ENCODE measurements at places on chromosomes 1 and 21.

GRCh38 chr1:95380909-95381308 lies 146.9 kb downstream of the RWDD3 start:
- no peak for DNase-seq

DNA sequence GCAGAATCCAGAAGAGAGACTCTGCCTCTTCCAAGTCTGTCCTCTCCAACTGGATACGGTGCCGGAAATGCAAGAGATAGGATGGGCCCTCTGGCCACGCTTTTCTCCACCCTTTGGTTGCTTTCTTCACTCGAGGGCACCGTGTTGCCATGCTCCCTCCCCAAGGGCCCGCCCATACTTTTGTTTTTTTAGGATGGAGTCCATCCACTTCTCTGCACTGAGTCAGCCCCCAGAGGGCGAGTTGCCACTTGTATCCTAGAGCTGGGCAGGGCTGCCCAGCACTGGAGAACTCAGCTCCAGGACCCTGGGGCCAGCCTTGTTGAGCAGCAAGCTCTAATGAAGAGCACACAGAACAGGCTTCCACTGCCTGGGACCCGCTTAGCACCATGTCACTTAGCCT lies 25.5 kb downstream of the IFNGR2 start:
- DNase-seq: no peak

- no peak for DNase-seq
Measured at GRCh38 chr21:44482581-44483287, 27.4 kb downstream of the LRRC3 start.

GRCh38 chr1:67687198-67687545 lies 2.2 kb downstream of the GADD45A start:
- DNase-seq: no peak

DNA sequence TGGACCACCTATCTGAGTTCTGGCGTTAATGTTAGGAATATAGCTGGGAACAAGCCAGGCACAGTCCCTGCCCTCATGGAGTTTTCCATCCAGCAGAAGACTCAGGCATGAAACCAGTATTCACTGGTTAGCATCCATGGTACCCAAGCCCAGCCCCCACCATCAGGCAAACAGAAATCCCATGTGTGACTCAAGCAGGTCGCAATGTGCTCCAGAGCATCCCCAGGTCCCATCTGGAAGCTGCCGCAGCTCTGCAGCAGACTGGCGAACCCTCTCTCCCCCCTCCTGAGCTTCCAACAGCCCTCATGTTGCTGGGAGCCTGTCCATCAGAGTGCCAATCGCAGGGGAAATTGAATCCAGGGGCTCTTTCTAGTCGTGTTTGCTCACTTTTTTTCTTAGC lies 174.2 kb downstream of the RRAGC start:
- DNase-seq: no peak

GRCh38 chr1:170536924-170537551 lies 5.1 kb downstream of the GORAB start:
- DNase-seq: no peak

DNA sequence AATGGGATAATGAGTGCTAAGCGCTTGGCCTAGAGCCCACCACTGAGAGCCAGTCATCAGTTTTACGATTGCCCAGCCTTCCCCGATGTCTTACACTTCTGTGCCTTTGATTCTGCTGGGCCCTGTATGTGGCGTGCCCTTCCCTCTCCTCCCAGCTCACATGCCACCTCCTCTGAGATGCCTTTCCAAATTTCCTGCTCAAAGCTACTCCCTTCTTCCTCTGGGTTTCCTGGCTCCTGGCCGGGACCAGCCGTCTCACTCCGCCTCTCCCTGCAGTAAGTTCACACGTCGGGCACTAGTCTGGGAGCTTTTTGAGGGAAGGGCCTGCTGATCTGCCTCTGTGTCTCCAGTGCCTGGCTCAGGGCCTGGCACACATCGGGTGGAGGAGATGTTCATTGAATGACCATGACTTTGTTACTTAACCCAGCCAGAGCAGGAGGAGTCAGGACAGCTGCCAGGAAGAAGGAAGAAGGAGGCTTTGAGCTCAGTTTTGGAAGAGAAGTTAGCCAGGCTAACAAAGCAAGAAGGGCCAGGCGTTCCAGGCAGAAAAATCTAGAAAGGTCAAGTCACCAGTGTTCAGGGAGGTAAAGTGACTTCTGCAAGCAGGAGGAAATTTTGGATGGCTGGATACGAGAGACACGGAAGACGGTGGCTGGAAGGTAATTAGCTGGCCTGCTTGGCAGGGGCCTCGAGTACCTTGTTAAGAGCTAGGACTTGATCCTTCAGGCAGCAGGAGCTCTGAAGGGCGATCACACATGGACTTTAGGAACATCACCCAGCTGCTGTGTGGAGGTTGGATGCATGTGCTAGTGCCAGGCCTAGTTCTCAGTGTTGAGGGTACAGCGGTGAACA lies 63.6 kb downstream of the EPHB2 start:
- no peak for DNase-seq

- DNase-seq: no peak
Measured at GRCh38 chr1:10678402-10678801, 118.0 kb downstream of the CASZ1 start.

- DNase-seq: no peak
Measured at GRCh38 chr1:238279694-238280380, 389.1 kb upstream of the ZP4 start.

- DNase-seq: no peak
Measured at GRCh38 chr1:43387976-43388599, 1.5 kb downstream of the MED8 start.

- no peak for DNase-seq
Measured at GRCh38 chr1:184253921-184254320, 132.9 kb upstream of the C1orf21 start.

GRCh38 chr1:221331273-221332183 lies 410.4 kb downstream of the DUSP10 start:
- DNase-seq: no peak

DNA sequence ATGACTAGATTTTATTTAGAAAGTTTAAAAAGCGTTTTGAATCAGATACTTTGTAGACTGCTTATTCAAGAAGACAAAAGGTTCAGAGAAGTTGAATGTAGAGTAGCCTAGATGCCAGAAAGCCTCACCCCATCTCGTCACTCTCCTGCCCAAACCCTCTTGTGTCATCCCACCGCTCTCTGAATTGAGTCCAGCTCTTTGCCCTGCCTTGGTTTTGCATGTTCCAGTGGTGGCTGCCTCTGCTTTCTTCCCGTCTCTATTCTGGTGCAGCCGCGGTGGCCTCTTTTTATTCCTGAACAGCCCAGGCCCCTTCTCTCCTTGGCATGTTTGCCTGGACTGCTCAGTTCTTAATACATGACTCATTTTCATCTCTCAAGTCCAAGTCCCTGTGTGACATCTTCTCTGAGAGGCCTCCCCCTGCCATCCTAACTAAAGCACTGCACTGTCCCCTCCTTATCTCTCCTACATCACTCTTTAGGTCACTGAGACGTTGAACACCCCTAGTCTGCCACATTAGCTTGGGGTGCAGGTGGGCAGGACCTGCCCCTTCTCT lies 22.9 kb downstream of the PRDM2 start:
- no peak for DNase-seq

DNA sequence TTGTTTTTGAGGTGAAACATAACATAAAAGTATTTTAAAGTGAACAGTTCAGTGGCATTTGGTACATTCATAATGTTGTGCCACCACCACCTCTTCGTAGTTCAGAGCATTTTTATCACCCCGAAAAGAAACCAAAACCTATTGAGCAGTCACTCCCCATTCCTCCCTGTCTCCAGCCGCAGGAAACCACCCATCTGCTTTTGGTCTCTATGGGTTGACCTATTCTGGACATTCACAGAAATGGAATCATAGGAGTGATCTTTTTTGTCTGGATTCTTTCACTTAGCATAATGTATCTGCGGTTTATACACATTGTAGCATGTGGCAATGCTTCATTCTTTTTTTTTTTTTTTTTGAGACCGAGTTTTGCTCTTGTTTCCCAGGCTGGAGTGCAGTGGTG lies 141.2 kb downstream of the VPS13D start:
- no peak for DNase-seq

- DNase-seq: no peak
Measured at GRCh38 chr21:39681845-39682244, 63.1 kb upstream of the IGSF5 start.

GRCh38 chr1:236980673-236981072 lies 23.6 kb downstream of the MT1HL1 start:
- DNase-seq: no peak

DNA sequence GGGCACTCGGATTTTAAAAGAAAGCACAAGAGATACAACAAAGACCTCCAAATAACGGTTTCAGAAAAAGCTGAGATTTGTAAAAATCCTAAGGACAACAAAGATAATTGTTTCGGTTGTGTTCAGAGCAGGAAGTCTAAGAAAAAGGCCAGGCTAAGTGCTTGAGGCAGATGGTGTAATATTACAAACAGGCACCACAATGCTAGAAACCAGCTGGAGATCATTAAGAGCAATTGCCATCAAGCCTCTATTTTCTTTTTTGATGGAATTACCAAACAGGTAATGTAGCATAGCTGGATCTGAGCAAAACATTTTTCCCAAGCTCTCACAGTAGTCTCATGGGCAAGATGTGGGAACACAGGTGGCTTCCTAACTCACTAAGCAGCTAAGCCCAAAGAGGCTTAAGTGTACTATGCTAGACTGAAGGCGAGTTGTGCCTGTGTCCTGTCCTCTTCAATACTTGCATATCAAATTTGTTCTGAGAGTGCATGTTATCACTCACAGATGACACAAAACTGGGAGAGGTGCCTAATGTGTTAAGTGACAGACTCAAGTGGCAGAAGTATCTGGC lies 161.6 kb downstream of the GLUL start:
- no peak for DNase-seq

DNA sequence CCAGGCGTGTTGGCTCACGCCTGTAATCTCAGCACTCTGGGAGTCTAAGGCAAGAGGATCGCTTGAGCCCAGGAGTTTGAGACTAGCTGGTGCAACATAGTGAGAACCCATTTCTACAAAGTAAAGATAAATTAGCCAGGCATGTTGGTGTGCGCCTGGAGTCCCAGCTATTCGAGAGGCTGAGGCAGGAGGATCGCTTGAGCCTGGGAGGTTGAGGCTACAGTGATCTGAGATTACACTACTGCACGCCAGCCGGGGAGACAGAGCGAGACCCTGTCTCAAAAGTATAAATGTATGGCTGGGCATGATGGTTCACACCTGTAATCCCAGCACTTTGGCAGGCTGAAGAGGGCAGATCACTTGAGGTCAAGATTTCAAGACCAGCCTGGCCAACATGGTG lies 51.5 kb upstream of the LBR start:
- no peak for DNase-seq

DNA sequence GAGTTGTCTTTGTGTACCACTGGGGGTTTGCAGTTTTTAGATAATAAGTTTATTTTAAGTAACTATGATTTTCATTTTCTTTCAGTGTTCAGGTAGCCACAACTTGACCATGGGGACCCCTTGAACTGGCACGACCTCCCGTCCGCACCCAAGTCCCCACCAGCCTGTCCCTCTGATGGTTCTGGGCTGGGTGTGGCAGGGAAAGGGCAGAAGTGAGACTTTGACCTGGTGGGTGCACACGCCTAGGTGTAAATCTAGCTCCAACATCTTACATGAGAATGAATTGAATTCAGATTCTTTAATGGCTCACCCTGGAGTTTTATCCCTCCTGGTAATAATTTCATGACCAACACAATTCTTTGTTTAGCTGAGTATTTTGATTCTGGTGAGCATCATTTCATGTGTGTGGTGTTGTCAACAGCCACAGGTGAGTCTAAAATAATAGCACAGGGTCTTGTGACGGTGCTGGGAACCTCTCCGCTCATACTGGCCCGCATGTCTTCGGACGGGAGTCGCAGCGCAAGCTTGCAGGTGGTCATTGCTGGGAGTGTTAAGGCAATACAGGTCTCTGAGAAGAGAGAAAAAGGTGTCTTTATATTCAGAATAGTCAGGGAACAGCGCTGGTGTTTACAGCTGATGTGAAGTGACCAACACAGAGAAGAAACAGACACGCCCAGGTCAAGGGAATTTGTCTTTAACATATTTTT lies 50.8 kb upstream of the POFUT2 start:
- no peak for DNase-seq

- no peak for DNase-seq
Measured at GRCh38 chr1:9718006-9718680, 66.6 kb downstream of the PIK3CD start.

DNA sequence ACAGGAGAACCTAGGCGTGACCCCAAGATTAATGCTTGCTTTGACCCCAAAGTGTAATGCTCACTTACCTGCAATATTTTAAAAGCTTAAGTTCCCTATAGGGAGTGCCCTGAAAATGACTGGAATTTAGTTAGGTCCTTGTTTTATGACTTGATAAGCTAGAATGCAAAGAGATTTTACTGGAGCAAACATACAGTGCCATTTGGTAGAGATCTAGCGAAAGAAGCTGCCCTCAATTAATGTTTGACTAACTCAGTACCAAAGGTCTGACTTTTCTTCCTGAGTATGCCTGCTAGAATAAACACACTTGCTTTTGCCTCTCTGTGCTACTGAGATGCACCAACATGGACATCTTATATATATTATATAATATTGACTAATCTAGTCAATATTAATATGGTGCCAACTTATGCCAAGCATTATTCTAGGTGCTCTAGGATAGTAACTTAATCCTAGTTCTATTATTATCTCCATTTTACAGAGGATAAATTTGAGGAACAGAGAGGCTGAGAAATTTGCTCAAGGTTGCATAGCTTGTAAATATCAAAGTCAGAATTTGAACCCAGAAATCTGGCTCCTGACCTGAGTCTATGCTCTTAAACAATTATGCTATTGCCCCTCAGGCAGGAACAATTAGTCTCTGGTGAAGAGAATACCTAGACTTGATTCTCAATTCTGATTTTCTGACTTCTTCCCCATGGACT lies 18.2 kb downstream of the S100A10 start:
- no peak for DNase-seq

DNA sequence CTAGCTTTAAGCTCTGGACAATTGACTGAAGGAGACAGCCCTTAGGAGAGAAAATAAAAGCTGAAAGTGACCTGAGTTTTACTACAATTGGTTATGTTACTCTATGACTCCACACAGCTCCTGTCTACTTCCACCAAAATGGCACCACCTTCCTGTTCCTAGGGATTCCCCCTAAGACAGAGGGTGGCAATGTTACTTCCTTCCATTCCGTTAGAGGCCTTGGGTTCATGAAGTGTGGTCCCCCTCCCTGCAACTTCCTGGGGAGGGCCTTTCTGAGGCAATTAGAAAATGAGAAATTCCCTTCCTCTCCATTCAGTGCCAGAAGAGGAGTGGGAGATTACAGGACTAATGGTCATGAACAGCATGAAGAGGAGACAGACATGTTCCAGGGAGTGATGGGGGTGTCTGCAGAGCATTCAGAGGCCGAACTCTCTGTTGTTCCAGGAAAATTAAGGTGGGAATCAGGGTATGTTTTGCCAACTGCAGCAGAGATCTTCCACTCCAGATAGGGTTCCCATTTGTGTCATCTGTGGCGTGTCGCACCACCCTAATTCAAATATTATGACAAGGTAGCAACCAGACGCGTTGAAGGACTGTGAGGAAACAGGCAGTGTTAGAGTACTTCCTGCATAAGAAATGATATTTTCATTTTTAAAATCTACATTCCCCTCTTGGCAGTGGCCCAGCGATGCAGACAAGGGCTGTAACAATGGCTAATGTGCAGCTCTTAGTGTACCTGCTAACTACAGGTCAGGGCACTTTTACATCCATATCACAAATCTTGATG lies 53.1 kb upstream of the TRIM67 start:
- DNase-seq: no peak
